ENCODE measurements at places on chromosomes 3 and 15. TPM values are rescaled to one million over a fixed set of nuclear protein-coding genes. Genes with fewer than 3 reads are reported as not detected.

UBA7 gene
- 36.2 TPM for total RNA-seq

CCDC39 gene
- total RNA-seq: 0.12 TPM

CORO2B gene
- total RNA-seq: 4.8 TPM

GOLGA8G gene
- not detected for total RNA-seq

ATP13A4 gene
- 0.31 TPM for total RNA-seq

CHRM5 gene
- total RNA-seq: under 0.01 TPM

SHC4 gene
- total RNA-seq: 1.1 TPM

SEMA5B gene
- total RNA-seq: 3.6 TPM

RLBP1 gene
- not detected for total RNA-seq

SNTN gene
- not detected for total RNA-seq

HYKK gene
- 2.2 TPM for total RNA-seq

ADPRH gene
- total RNA-seq: 3.6 TPM

ATP1B3 gene
- total RNA-seq: 95.1 TPM

P2RY13 gene
- not detected for total RNA-seq

LOXL1 gene
- total RNA-seq: 204 TPM

DISP2 gene
- total RNA-seq: 0.25 TPM

ZKSCAN7 gene
- 5.7 TPM for total RNA-seq

CACNA1D gene
- 0.44 TPM for total RNA-seq

TGM5 gene
- not detected for total RNA-seq

C2CD4A gene
- 0.06 TPM for total RNA-seq

LRTM1 gene
- not detected for total RNA-seq

TRH gene
- total RNA-seq: not detected

ZMYND10 gene
- 2.8 TPM for total RNA-seq

IGSF10 gene
- 1.7 TPM for total RNA-seq

LYZL4 gene
- total RNA-seq: not detected

TMCO5A gene
- not detected for total RNA-seq

ELL3 gene
- total RNA-seq: 3.4 TPM

NMNAT3 gene
- total RNA-seq: 2.1 TPM

TEX9 gene
- total RNA-seq: 4.2 TPM

SCN5A gene
- 0.56 TPM for total RNA-seq

LARP6 gene
- 49.7 TPM for total RNA-seq

C3orf22 gene
- total RNA-seq: not detected

SERINC4 gene
- total RNA-seq: under 0.01 TPM

TM4SF1 gene
- 2,041 TPM for total RNA-seq

PIGZ gene
- 5.4 TPM for total RNA-seq

KCNH8 gene
- total RNA-seq: not detected

NOX5 gene
- total RNA-seq: 0.13 TPM

NRROS gene
- total RNA-seq: 2.9 TPM

LRRK1 gene
- total RNA-seq: 8.5 TPM

SLC22A13 gene
- 0.13 TPM for total RNA-seq

GATM gene
- 0.37 TPM for total RNA-seq

GOLGA6D gene
- not detected for total RNA-seq

TGM4 gene
- total RNA-seq: not detected

CKMT1B gene
- not detected for total RNA-seq

COLQ gene
- 0.66 TPM for total RNA-seq
